ENCODE measurements at places on chromosomes 13 and 19. TPM values are rescaled to one million over a fixed set of nuclear protein-coding genes. Genes with fewer than 3 reads are reported as not detected.

- no peak for DNase-seq
Measured at GRCh38 chr19:34664168-34664567, 12.8 kb downstream of the SCGB2B2 start.

GRCh38 chr13:50910485-50910805 is 854 bp downstream of the RNASEH2B start:
- DNase-seq = peak; percentile 80

Gene CACNG6
- 1.8 TPM for total RNA-seq

- no peak for DNase-seq
Measured at GRCh38 chr13:41213316-41213715, 18.9 kb upstream of the KBTBD7 start.

DNA sequence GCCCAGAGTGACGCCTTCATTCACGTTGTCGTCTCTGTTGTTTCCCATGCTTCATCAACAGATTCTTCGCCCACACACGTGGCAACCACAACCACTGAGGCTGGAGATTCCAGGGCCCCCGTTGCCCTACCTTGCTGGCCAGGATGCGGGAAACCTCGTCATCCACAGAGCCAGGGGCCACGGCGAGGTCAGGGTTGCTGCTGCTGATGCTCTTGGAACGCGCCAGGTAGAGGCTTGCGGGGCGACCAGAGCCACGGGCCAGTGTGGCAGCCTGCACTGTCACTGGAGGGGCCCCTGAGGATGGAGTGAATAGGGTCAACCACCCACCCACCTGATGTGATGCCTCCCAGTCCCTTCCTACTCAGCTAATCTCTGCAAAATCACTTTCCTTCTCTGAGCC is 6.3 kb upstream of the ANGPTL8 start:
- no peak for DNase-seq

DNA sequence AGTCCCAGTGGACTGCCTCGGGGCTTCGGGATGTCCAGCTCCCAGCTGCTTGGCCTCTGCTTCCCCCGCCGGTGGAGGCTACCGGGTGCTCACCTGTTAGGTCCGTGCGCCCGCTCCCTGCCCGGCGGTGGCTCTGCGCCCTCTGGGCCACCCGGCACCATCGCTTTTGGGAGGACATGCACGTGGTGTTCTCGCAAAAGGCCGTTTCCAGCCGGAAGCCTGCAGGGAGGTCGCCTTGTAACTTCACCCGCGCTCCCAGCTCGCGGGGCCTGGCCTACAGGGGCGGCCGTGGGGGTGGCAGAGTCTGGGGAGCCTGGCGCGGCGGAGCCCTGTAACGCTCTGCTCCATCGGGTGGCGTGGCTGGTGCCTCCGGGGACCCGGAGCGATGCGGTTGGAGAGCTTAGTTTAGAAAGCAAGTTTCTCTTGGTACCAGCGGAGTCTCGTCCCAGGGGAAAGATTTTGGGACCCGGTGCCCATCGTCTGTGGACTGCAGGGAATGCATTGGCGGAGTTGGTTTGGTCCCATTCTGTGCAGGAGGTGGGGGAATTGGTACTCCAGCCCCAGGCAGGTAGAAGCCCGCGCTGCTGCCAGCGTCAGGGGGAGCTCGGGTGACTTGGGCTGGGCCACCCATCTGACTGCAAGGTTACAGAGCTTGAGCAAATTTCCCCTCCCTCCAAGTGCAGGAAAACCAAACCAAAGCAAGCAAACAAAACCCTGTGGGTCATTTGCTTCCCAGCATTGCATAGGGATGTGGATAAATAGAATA is 673 bp downstream of the SPATA13 start:
- DNase-seq = no peak

GRCh38 chr19:9667898-9668297 is 7.0 kb downstream of the ZNF562 start:
- no peak for DNase-seq

- DNase-seq = peak; percentile 64
Measured at GRCh38 chr13:113220877-113221276, 11.5 kb downstream of the CUL4A start.

Gene NPAS1
- 9.1 TPM for total RNA-seq

All from endodermal cell (in vitro differentiated cells).